ENCODE measurements at places on chromosomes 11 and 22. TPM values are rescaled to one million over a fixed set of nuclear protein-coding genes. Genes with fewer than 3 reads are reported as not detected.

Gene PLEKHA7
- 5.8 TPM for total RNA-seq

Gene UNC93B1
- 17.3 TPM for total RNA-seq

Gene KIAA1671
- total RNA-seq, result 34.3 TPM

Gene KCNJ5
- 63.7 TPM for total RNA-seq

Gene PRRG4
- 15.2 TPM for total RNA-seq

Gene SAA2
- 2.7 TPM for total RNA-seq

Gene ABTB2
- total RNA-seq, result 5.1 TPM
